GF-D8 (cell line): ENCODE measurements at places on chromosomes 7 and 10.

DNA sequence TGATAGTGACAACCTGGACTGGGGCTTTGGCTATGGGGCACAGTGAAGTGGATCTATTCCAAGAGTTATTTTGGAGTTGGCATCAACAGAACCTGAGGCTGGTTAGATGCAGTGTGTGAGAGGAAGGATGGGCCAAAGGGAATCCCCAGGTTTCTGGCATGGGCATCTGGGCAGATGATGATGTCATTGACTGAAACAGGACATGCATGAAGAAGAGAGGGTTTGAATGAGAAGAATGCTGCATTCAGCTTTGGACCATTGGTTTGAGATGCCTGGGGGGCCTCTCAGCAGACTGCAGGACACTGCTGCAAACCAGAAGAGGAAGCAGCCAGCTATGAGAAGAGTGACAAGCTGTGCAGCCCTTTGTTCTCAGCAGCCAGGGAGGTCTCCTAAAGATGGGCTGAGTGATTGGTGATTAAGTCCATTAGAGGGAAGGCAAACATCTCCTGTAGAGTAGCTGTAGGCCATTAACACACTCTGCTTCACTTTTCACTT, 23.1 kb upstream of the PIK3CG start:
- DNase-seq, result no peak

GRCh38 chr7:137241655-137242360, 101.7 kb downstream of the PTN start:
- no peak for DNase-seq

- no peak for DNase-seq
Observed at GRCh38 chr7:29077854-29078253, 68.5 kb downstream of the CPVL start.

DNA sequence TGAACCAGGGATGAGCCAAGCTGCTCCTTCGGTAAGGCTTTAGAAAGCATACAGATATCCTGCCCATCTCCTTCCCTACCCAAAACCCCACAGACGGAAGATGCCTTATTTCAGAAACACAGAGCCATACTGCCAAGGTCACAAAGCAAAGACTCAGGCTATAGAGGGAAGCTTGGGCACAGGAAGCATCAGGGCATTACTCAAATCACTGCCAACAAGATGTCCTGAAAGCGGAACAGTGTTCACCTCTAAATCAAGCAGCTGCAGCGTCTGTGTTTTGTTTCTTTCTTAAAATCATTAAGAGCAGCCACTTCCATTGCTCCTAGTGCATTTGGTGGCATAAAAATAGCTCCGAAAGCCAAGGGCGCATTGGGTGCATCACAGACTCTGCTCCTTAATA, 307.3 kb downstream of the SORCS1 start:
- no peak for DNase-seq

GRCh38 chr7:27123007-27123476, 7.5 kb downstream of the HOXA4 start:
- no peak for DNase-seq

- no peak for DNase-seq
Observed at GRCh38 chr10:114684084-114684821, 26.2 kb upstream of the ABLIM1 start.

- DNase-seq, result no peak
Observed at GRCh38 chr7:150642926-150643325, 10.7 kb upstream of the GIMAP6 start.

DNA sequence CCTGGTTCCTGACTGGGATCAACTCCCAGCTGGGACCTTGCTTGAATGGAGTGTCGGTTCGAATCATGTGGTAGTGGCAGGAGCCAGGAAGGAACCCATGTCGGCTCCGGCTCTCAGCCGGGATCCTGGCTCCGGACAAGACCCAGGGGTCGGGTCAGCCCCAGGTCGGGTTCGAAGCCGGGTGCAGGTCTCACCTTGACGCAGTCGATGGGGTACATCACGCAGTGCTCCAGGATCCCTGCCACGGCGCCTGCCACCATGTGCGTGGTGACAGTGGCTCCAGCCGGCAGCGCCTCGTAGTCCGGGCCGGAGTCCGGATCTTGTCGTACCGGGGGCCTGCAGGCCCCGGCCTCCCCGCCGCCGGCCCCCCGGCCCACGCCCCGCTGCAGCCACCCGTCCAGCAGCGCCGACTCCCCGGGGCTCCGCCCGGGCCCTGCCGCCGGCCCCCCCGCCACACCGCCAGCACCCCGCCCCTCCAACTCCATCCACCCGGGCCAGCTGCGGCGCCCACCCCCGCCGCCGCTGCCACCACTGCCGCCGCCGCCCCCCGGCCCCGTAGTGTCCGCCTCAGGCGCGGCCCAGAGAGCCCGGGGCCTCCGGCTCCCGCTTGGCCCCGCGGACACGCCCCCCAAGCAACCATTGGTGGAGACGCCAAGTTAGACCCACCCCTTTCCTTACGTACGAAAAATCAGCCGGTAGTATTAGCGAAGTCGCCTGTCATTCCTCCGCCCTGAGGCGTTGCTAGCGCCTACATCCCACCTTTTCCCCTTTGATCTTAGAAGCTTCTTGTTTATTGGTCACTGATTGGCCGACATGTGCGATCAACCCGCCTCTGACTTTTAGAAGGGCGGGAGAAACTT, at the start of gene SLC25A28:
Gene SLC25A28, minus strand, starts transcription at position 589 of the 860 bp plus-strand sequence. Its CDS starts 104 bp downstream, at position 485.
- DNase-seq, result peak; percentile 99

DNA sequence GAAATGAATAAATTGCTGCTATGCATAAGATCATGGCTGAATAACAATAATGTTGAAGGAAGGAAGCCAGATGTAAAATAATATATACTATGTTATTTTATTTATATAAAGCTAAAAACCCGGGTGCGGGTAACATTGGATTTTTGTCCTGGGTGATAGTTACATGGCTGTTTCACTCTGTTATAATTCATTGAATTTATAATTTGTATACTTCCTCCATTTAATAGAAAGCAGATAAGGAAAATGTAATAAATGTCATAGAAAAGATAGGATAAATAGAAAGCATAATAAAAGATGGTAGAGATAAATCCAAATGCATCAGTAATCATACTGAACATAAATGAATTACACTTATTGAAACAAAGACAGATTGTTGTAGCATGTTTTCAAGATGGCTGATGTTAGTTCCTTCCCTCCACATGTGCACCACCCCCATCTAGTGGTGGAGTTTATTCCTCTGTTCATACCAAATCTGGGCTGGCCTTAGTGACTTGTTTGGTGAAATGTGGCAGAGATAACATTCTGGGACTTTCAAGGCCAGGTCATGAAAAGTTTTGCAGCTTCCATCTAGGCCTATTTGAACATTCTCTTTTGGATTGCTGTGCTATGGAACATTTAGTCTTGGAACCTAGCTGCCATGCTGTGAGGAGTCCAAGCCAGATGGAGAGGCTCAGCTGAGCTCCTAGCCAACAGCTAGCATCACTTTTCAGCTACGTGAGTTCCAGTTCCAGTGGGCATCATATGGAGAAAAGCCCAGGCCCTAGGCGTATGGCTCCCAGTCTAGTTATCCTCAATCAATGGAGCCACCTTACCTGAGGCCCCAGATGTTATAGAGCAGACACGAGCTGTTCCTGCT, 46.9 kb downstream of the AHCYL2 start:
- DNase-seq, result peak; percentile 57

DNA sequence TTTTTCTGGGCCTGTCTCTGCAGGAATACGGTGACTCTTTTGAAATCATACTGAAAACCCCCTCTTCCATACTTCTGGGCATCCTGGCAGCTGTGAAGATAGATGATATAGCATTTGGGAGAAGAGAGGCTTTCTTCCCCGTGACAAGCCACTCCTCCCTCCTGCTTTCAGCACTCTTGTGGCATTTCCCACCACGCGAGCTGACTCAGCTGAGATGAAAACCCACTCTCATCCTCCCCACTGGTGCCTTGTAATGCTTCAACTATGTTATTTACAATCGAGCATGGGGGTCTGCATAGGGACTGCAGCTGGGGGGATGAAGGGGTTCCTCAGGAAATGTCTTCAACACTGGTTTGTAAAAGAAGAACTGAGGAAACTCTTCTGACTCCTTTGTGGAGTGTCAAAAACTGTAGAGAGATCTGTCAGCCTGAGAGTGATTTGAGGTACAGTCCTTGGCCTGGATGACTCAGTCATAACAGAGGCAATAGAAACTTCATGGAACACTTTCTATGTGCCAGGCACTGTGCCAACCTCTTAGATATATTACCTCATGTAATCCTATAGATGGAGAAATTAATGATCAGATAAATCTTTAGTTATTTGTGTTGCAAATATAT, 1.7 kb upstream of the TBATA start:
- no peak for DNase-seq

DNA sequence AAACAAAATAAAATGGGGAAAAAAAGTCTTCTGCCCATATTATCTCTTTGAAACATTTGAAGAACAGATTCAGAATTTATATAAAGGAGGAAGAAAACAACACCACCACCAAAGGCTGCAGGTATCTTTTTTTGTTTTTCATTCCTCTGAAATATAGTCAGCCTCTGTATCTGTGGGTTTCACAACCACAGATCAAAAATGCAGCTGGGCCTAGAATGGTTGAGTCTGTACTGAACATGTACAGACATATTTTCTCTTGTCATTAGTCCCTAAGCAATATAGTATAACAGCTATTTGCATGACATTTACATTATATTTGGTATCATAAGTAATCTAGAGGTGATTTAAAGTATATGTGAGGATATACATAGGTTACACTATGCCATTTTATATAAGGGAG, 559.7 kb upstream of the LRRN3 start:
- DNase-seq, result no peak

DNA sequence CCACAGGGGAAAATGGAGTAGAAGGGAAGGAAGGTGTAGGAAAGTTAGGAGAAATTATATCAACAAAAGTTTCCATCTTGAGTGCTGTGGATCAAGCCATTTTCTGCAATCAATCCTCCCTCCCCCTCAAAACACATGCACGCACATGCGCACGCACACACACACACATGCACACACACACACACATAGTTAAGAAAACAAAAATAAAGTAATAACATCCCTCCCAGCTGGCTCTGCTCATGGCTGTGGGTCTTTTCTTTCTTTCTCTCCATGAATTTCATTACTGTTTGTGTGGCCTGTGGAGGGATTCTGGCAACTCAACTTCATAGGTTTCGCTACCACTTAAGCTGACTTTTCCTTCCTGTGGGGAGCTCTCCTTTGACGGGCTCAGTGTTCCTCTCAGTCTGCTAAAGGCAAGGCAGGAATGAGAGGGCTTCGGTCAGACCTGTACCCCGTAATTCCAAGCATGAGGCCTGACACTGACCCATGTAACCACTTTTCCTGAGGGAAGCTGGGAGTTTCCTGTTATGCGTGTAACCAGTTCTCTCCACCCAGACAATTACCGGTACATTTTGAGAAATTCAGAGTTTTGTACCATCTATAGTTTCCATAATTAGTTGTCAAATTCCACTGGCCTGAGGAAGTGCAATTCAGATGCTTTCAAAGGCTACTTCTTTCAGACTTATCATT, 79.8 kb downstream of the ZNF92 start:
- no peak for DNase-seq

- DNase-seq, result no peak
Observed at GRCh38 chr10:72087969-72088888, at the start of gene SPOCK2. Gene SPOCK2, minus strand, starts transcription at chr10:72088551. Its CDS starts 223 bp downstream, at chr10:72088328.

DNA sequence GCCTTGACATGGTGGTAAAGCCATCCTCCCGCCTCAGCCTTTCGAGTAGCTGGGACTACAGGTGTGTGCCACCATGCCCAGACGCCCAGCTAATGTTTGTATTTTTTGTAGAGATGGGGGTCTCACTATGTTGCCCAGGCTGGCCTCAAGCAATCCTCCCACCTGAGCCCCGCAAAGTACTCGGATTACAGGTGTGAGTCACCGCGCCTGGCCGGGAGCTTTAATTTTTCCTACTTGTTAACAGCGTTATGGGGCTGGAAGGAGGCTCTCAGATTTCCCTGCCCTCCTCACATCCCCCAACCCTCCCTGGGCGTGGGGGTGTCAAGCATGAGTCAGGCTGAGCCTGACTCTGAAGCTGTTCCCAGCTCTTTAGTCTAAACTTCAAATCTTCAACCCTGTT, 8.3 kb downstream of the ALKBH4 start:
- no peak for DNase-seq

GRCh38 chr10:26746061-26746460, 48.6 kb downstream of the PDSS1 start:
- DNase-seq, result no peak

DNA sequence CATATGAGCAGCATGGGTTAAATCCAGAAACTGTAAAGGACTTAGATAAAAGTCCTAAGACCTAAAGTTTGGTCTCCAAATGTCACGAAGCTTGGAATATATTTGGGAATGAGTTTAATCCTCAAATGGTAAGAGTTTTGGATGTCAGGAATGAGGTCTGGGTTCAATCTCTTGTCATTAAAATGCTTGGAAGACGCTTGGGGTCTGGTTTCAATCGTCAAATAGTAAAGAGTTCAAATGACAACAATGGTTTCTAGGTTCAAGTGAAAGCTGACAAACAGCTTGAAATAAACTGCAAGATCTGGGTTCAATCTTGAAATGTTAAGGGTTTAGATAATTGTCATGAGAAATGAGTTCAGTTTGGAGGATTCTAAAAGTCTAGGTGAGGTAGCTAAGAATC, 385.5 kb upstream of the HPS1 start:
- DNase-seq, result no peak

DNA sequence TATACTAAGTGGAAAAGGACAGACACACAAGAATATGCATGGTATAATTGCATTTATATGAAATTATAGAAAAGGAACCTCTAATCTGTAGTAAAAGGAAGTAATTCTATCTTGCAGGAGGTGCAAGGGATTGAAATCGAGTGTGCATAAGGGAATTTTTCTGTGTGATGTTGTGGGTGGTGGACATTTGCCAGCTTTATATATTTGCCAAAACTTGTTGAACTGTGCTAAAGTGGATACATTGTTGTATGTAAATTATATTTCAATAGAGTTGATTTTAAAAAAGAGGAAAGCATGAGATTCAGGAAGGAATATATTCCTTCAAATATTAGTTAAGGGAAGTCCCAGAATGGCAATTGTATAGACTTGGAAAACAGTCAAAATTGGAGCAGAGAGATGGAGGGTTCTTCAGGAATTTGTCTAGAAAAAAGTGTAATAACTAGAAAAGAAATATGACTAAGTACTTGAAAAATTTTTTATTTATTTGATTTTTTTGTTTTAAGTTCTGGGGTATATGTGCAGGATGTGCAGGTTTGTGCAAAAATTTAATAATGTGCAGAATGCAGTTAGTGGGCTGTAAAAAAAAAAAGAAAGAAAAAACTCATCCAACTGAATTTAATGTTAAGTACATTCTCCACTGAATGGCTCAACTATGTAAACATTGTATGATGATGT, 96.1 kb downstream of the ARL4A start:
- no peak for DNase-seq

GRCh38 chr10:13708256-13708990, 121.7 kb downstream of the PRPF18 start:
- no peak for DNase-seq

- no peak for DNase-seq
Observed at GRCh38 chr7:70082099-70082611, 483.9 kb downstream of the AUTS2 start.

- no peak for DNase-seq
Observed at GRCh38 chr10:75857269-75857846, 425.9 kb downstream of the LRMDA start.

DNA sequence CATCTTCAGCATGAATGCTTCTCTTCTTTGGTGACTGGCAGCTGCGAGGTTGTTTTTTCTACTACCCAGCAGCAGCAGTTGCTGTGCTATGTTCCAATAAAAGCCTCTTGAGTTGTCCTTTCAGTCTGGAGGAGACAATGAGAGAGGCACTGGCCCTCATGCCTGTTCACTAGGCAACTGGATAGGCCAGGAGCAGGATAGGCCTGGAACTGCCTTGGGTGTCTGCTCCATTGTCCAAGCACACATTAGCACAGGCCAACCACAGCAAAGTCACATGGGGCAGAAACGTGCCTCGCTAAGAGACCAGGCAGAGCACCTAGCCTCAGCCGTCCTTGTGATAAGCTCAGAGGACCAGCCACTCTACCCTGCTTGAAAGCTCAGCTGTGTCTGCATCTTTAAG, 76.9 kb upstream of the PDCD4 start:
- no peak for DNase-seq

GRCh38 chr7:42930889-42931288, 1.1 kb downstream of the PSMA2 start:
- no peak for DNase-seq
